ENCODE measurements at places on chromosomes 11 and 22.

- DNase-seq = peak; percentile 35
Observed at GRCh38 chr11:15523543-15523942, 408.8 kb downstream of the INSC start.

DNA sequence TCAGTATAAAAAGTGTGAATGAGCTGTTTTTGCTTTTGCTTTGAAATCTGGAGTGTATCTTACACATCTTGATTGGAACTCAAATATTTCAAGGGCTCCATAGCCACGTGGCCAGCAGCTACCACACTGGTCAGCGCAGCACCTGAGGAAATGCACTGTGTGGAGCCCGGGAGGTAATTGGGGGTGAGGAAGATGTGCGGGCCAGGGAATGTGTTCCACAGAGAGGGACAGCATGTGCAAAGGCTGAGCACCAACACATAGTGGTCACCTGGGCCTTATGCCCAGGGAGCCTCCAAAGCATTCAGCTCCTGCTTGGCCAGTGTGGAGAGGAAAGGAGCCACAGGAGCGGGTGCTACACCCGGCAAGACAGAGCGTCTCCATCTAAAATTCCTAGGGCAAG is 20.8 kb downstream of the RELT start:
- DNase-seq = no peak

- no peak for DNase-seq
Observed at GRCh38 chr11:113247966-113248365, 66.4 kb upstream of the TTC12 start.

DNA sequence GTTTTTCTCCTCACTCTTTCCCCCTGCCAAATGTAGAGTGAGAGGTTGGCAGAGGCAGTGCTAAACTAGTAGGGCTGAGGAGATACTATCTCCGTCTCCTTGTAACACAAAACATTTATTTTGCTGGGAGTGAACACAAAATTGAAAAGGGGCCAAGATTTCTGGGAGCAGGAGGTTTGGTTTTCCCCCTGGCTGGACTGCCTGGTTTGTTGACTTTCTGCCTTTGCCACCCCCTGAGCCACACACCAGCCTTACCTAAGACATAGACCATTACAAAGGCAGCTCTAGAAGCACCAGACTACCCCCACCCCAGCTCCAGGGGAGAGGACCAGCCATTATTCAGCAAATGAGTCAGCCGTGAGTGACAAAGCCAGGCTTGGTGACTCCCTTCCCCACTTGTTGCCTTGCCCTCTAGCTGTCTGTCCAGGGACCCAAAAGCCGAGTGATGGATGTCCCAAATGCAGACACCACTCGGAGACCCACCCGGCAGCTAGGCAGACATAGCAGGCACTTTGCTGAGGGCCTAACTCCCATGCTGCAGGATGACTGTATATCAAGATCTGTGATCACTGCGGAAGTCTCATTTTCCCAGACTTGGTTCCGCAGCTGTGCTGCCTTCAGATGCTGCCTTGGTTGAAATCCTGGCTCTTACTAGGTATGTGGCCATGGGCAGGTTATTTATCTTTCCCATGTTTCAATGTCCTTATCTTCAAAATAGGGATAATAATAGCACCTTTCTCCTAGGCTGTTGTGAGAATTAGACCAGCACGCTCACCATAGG is 17.7 kb upstream of the CDON start:
- DNase-seq = peak; percentile 34

GRCh38 chr11:20909995-20910726 is 240.8 kb downstream of the NELL1 start:
- no peak for DNase-seq

GRCh38 chr11:61996933-61997332 is 29.5 kb upstream of the FTH1 start:
- no peak for DNase-seq

DNA sequence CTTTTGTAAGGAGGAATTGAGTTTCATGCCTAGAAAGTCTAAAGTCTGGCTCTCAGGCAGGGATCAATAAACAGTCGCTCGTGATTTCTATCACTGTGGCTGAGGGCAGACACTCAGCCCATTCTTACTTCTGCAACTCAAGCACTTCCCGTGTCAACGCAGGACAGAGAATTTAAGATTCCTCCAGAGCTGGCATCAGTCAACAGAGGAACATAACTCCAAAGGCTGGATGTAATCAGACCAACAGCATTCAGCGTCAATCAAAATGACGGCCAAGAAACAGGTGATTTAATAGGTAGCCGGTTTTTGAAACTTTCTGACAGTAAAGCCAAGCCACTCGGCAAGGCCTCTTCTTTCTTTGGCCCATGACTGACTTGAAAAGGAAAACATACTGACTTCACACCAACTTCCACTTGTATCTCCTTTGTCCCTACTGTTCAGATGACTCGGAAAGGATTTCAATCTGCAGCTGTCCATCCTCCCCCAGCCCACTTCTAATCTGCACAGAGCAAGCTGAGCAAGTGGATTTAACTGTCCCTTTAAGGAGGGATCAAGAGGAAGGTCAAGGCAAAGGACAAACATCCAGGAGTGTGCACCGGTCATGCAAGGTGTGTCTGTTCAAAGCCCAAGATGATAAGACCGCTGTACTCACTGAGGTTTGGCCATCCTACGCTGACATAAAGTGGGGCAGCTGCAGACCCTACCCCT is 9.5 kb downstream of the VPS37C start:
- DNase-seq = no peak

DNA sequence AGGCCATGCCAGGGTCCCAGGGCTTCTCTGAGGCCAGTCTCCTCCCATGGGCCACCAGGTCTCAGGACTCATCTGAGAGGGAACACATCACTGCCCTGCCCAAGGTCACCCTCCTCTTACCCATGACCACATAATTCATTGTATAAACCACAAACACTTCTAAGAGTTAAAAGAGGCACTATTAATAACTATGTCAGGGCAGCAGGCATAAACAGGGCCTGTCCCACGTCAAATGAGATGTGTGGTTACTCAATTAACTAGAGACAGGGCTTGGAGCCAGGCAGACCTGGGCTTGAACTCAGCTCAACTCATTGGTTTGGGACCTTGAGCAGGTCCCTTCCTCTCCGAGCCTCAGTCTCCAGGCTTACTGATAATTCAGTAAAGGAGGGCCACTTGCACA is 33.1 kb downstream of the ARAP1 start:
- no peak for DNase-seq

GRCh38 chr11:12290477-12290922 is 86.9 kb upstream of the PARVA start:
- DNase-seq = no peak

GRCh38 chr11:76147106-76147740 is 59.1 kb downstream of the WNT11 start:
- peak; percentile 18 for DNase-seq

GRCh38 chr11:83159902-83160865 is 3.3 kb downstream of the PCF11 start:
- DNase-seq = no peak

- no peak for DNase-seq
Observed at GRCh38 chr11:80636999-80637398, 1196.2 kb upstream of the TENM4 start.

DNA sequence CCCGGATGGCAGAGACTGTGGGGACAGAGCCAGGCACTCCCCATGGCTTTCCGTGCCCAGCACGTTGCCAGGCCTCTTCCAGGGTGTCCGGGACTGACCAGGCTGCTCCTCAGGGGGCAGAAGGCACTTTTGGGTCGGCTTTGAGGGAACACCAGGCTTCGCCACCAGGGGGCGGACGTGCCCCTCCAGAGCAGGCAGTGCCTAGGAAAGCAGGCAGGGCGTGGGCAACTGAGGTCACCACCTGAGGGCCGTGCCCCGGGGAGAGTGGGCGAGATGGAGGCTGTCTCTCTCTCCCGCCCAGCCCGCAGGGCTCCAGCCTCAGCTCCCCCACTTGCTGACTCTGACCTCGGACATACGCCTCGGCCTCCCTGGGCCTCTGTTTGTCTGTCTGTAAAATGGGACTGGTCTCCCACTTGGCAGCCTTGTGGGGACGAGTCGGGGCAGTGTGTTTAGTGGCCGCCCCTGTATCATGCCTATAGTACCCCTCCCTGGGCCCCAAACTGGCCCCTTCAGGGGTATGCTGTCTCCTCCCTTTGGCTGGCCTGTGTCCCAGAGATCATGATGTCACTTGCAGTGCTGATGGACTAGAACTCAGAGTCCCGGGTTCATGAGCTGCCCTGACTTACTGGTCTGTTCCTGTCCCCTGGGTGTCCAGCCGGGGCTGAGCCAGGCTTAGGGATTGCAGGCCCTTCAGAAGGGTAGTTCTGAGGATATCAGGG is 4.4 kb upstream of the PRR5 start:
- DNase-seq = no peak

DNA sequence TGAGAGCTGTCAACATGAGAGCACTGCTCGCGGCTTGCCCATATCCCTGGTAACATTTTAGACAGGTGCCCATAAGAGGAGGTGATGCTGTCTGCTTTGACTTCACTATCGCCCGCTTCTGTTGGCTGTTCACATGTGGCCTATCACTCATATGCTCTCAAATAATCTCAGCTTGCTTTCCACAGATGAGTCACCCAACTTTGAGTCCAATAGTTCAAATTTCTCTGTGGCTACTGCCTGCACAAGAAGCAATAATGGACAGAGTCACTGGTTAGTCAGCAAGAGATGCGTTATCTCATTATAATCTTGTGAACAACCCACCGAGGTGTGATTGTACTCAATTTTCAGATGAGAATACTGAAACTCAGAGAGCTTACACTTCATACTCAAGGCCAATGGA is 1714.1 kb downstream of the LRRC4C start:
- DNase-seq = no peak

- DNase-seq = no peak
Observed at GRCh38 chr11:4672470-4672869, 25.2 kb downstream of the OR51E2 start.

DNA sequence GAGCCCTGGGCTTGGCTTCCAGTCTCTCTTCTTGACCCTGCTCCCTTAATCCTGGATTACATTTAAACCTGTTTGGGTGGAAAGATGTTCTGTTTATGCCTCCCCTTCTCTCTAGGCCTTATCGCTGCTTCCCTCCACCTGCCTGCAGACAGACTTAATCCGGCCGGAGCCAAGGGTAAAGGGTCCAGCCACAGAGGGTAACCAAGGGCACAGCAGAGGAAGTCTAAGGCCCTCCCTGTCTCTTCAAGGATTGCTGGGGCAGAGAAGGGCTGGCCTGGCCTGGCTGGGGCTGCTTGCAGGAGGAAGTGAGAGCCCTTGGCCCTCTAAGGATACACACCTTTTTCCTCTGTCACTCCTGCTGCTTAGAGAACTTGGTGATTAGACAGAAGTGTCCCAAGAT is 2.1 kb downstream of the GAL3ST3 start:
- no peak for DNase-seq

DNA sequence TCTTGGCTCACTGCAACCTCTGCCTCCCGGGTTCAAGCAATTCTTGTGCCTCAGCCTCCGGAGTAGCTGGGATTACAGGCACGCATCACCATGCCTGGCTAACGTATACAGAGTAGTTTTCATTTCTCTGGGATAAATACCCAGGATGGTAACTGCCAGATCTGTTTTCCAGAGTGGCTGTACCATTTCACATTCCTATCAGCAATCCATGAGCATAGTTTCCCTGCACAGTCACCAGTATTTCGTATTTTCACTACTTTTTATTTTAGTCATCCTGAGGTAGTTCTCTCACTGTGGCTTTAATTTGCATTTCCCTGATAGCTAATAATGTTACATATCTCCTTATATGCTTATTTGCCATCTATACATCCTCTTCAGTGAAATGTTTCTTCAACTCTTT is 11.0 kb upstream of the SCARF2 start:
- DNase-seq = no peak

GRCh38 chr11:95792700-95793099 is 2.4 kb downstream of the CEP57 start:
- DNase-seq = no peak

- DNase-seq = no peak
Observed at GRCh38 chr22:30875481-30876215, 92.9 kb downstream of the MORC2 start.

DNA sequence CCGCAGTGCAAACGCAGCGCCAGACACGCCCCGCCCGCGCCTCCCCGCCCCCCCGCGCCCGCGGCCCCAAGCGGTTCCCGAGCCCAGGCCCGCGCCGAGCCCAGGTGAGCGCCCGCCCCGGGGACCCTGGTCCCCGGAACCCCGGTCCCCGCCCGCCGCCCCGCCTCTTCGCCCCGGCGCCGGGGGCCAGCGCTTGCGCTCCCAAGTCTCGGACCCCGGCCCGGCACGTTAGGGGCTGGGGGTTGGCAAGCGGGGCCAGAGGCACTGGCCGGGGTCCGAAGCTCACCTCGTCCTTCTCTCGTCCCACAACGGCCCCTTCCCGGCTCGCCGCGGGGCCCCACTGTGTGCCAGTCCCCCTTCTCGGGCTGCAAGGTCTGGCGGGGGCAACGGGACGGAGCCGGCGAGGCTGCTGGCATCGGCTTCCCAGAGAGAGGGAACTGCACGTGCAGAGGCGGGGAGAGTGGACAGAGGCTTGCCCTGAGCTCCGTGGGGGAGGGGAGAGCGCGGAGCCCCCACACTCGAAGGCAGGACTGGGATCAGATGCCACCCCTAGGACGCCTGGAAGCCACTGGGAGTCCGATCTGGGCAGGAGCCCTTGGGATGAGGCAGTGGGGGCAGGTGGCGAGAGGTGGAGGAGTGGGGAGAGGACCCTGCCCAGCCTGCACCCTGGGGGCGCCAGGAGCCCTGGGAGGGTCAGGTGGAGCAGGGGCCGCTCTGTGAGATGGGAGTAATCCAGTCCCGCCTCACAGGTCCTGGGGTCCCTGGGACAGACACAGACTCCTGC is 1.8 kb upstream of the AIFM3 start:
- DNase-seq = no peak

DNA sequence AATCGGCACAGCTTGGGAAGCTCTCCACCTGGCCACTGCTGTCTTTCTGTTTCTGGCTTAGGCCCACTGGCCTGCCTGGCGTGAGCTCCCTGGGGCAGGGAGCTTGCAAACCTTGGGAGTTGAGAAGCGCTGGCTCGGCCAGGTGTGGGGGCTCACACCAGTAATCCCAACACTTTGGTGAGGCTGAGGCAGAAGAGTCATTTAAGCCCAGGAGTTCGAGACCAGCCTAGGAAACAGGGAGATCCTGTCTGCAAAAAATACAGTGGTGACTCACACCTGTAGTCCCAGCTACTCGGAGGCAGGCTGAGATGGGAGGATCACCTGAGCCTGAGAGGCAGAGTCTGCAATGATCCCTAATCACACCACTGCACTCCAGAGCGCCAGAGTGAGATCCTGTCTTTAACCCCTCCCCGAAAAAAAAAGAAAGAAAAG is 4.0 kb downstream of the AP5B1 start:
- DNase-seq = no peak

GRCh38 chr11:120344302-120345004 is 8.2 kb downstream of the ARHGEF12 start:
- DNase-seq = no peak

DNA sequence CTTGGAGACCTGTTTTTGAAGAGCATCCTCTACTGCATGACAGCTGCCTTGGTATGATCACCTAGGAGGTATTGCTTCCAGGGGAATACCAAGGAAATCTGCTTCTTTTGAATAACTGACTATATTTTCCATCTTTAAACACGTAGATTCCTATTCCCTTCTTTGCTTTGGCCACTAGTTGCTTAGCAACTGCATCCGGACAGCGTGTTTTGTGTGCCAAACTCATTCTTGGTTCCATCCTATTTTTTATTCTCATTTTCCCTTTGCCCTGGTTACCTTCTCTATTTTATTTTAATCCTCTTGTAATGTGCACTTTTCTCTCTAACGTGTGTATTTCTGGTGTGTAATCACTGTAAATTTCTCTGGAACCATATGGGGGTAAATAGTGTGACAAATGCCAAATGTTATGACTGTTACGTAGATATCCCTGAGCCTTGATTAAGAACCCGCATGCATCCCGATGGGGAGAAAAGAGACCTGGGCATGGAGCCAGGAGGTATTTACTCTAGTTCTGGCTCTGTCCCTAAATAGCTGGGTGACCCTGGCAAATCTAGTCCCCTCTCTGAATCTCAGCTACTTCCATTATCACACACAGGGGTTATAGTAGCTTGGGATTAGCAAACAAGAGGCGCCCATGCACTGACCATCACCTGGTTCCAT is 241.7 kb downstream of the MIAT start:
- DNase-seq = peak; percentile 48
